Calu3 (cell line): ENCODE measurements at places on chromosomes 11 and 22. TPM values are rescaled to one million over a fixed set of nuclear protein-coding genes. Genes with fewer than 3 reads are reported as not detected.
A peak's percentile ranks its signal among the peaks of the same experiment; 100 is the strongest.

The SAA4 gene
- total RNA-seq, result 2.6 and 7.2 TPM in 2 replicates

GRCh38 chr22:27139935-27140511 lies 482.6 kb downstream of the MIAT start:
- H3K27ac ChIP-seq, result no peak overlapping the region
- DNase-seq, result no peak
- H3K36me3 ChIP-seq, result peaks cover 6% of the 10 kb centered on the region

- peaks cover 5% of the 10 kb centered on the region for H3K36me3 ChIP-seq
- DNase-seq, result no peak
- peaks cover 30% of the 10 kb centered on the region for H3K4me1 ChIP-seq
- H3K4me3 ChIP-seq, result no peak overlapping the region
- no peaks in the 10 kb centered on the region for H3K27me3 ChIP-seq
Observed at GRCh38 chr22:39494471-39495120, 7.5 kb upstream of the MIEF1 start.

- DNase-seq, result no peak
- H3K27me3 ChIP-seq, result no peaks in the 10 kb centered on the region
- peaks cover 37% of the 10 kb centered on the region for H3K36me3 ChIP-seq
- H3K27ac ChIP-seq, result no peak overlapping the region
Observed at GRCh38 chr11:48125866-48126265, 90.7 kb upstream of the OR4B1 start.

GRCh38 chr22:50047346-50047745 lies 10.8 kb downstream of the TTLL8 start:
- peaks cover 78% of the 10 kb centered on the region for H3K27me3 ChIP-seq
- no peak for DNase-seq
- H3K36me3 ChIP-seq, result peaks cover 5% of the 10 kb centered on the region

- H3K27me3 ChIP-seq, result no peaks in the 10 kb centered on the region
- peaks cover 74% of the 10 kb centered on the region for H3K36me3 ChIP-seq
- peak within 1 kb of the TSS; percentile 56 for H3K27ac ChIP-seq
- DNase-seq, result no peak
- peaks cover 40% of the 10 kb centered on the region for H3K4me1 ChIP-seq
Observed at GRCh38 chr11:65918211-65919140, at the start of gene C11orf68. Gene C11orf68 (minus strand): TSS chr11:65919062. CDS start chr11:65919031, 31 bp downstream.

DNA sequence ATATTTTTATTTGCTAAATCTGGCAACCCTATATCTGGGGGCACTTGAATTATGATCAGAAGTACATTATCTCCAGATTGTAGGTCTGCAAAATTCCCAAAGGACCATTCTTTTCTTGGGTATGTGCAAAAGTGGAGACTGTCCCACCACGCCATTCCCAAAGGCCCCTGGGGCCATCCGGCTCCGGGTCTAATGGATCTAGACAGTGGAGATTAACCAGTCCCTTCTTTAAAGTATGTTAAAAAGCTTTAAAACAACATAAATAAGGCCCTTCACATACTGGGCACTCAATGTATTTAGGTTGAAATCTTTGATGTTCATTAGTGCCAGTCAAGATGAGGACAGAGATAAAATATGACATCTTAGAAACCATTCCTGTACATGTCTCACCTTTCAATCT lies 124.1 kb downstream of the MAML2 start:
- no peaks in the 10 kb centered on the region for H3K27me3 ChIP-seq
- H3K36me3 ChIP-seq, result no peaks in the 10 kb centered on the region
- H3K27ac ChIP-seq, result no peak overlapping the region
- H3K4me1 ChIP-seq, result peaks cover 45% of the 10 kb centered on the region
- no peak for DNase-seq
- H3K4me3 ChIP-seq, result no peak overlapping the region
